ENCODE measurements at places on chromosomes 5 and 9. TPM values are rescaled to one million over a fixed set of nuclear protein-coding genes. Genes with fewer than 3 reads are reported as not detected.

The TARS1 gene
- 187 TPM for total RNA-seq

The CSF1R gene
- total RNA-seq: 0.27 TPM

The FGFR4 gene
- total RNA-seq: 1.2 TPM

The TAS2R1 gene
- not detected for total RNA-seq

The FOXD4 gene
- total RNA-seq: not detected

The TPM2 gene
- 4.6 TPM for total RNA-seq

The GCNT1 gene
- 15.0 TPM for total RNA-seq

The IER5L gene
- 9.3 TPM for total RNA-seq

The STK32A gene
- total RNA-seq: not detected

The ENG gene
- total RNA-seq: 27.5 TPM

The TAF11L10 gene
- total RNA-seq: not detected

The ZNF879 gene
- total RNA-seq: 2.3 TPM

The CNTFR gene
- not detected for total RNA-seq
